ENCODE measurements at places on chromosomes 2 and 18.

DNA sequence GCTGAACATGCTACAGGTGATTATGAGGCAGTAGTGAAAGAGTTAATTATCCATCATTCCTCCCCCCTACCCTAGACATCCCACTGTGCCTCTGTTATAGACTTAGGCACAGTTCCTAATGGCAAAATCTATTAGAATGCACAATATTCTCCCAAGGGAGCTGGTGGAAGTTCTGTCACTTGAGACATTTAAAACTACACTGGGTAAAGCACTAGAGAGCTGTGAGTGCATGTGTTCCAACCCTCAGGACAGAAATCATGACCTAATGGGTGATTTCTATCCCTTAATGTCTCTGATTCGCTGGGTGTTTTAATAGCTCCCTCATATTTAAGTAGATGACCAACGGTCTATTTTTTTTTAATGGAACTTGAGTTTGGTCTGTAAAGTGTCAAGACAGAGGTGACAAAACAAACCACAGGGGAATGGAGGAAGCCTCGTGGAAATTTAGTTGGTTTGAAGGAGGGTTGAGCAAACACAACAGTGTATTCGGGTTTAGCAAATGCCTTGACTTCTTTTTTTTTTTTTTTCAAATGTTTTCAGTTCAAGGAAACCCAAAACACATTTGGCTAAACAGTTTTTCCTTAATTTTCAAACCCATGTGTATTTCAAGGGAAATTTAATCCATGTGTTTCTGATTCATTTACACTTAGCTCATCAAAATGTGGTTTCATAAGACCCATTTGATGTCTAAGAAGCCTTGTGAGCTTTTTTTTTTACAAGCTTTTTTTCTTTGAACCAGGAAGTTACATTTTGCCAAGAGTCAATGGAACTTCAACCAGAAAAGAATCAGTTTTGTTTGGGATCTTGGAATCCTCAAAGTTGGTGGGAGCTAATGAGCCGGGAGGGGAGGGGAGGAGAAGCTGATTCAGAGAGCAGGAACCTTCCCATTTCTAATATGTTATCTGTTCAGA, 665.1 kb upstream of the ZEB2 start:
- no peak for DNase-seq

- no peak for DNase-seq
Measured at GRCh38 chr2:222241128-222241870, 57.5 kb downstream of the PAX3 start.

DNA sequence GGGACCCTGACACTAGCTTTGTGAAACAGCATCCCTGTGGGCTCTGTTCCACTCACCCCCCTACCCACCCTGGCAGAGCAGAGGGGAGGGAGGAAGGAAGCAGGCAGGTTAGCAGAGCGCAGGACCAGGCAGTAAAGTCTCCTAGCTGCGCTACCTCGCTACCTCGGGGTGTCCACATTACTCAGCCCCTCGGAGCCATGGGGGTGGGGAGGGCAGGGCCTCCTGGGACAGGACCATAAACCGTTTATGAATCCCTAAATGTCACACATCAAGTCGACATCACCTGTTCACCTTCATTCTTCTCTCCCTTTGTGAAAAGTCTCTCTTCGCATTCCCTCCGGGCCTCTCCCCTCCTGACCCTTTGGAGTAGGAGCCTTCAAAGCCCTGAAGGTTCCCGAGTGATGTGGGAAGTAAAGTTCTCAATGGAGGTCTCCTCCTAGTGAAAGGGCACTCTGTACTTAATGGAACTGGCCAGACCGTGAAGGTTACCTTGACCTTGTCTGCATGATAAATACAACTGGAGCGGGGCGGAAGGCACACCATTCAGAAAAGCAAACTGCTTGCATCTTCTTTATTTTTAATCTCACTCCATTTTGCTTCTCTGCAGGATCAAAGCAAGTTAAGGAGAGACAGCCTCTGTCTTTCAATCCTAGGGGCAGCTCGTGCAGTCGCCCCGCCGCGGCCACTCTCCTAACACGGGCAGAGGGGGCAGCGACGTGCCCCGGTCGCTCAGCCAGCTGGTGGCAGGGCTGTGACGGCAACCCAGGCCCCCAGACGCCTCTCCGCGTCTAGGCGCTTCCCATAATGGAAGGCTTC, 23.7 kb upstream of the SMAD7 start:
- no peak for DNase-seq

DNA sequence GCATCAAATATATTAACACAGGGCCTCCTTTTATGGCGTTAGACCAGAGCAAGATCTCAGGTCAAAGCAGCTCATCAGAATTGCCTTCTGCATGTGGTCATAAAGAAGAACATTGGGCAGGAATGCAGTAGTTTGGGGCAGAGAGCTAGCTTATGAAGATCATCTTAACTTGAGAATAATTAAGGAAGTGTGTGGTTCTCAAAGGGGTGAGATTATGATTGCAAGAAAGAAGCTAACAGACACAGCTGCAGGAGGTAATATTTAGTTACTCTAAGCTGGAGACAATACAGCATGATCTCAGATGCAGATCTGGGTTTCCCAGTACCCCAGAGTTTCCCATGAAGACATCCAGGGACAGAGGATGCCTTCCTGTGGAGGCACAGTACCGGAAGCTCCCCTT, 91.6 kb downstream of the TTC27 start:
- no peak for DNase-seq

GRCh38 chr18:47501946-47502345, 250.5 kb upstream of the SKOR2 start:
- no peak for DNase-seq

DNA sequence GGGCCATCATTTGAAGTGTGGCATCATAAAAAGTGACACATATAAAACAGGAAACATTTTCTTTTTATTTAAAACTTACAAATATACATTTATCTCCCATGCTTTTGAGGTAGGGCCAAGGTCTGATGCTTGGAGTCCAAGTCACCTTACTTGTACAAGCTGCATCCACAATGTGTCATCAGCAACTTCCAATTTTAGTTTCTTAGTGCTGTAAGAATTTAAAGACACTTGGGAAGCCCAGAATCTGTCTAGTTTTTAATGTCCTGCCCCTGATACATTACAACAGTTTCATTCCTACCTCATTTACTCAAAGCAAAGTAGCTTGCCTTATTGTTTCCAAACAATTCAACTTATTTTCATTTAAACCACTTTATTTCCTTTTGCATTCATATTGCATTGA, 297.7 kb downstream of the MTX2 start:
- DNase-seq: no peak

GRCh38 chr2:218152172-218152571, 14.6 kb downstream of the CXCR1 start:
- no peak for DNase-seq

- DNase-seq: no peak
Measured at GRCh38 chr2:13002536-13003331, 286.0 kb downstream of the TRIB2 start.

GRCh38 chr2:71806432-71806831, 341.2 kb downstream of the CYP26B1 start:
- peak; percentile 22 for DNase-seq

- DNase-seq: no peak
Measured at GRCh38 chr2:158995677-158996049, 27.2 kb downstream of the TANC1 start.

DNA sequence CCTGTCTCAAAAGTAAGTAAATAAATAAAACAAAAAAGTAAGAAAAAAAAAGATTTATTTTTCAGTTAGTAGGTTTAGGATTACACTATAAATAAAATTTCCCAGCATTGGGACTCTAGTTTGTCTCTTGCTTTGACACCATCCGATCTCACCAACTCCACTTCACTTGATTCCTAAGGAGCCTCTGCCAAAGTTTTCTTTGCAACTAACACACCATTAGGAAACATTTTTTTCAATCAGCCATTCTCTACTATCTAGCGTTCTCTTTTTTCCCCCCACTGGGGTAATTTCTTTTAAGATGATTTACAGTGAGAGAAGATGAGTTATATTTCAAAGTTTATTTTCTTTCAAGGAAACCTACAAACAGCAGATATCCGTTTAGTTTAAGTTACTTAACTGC, 10.6 kb upstream of the NEMP2 start:
- DNase-seq: no peak

DNA sequence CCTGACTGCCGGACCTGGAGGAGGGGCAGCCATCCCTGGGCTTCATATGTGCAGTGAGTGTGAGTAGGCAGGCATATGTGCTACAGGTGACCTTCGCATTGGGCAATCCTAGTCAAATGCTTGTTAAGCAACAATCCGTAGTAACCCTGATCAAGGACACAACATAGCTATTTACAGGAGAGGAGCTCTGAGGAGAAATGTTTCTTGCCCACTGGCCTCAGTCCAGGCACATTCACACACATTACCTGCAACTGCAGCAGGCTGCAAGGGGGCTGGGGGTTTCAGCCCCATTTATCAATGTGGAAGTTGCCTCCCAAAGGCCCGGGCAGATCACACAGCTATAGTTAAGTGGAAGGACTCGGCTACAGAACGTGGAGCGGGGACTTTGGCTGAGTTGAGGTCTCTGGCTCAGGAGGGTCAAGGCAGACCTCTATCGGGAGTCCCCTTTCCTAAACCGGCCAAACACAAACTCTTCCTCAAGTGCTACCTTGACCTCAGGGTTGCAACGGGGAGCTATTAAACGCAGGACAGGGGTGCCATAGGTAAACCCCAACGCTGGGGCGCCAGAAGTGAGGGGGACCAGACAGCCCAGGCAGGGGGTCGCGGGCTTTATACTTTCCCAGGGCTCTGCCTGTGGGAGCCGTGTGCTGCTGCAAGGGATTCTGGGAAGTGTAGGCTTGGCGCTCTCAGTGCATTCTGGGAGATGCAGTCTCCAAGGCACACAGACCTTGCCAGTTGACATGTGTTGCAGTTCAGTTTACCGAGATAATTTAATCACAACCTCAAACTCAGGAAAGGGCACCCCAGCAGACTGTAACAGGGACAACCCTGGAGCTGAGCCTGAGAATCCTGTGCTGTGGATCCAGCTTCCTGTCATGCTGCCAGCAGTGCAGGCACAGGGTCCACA, 9.4 kb downstream of the KHK start:
- DNase-seq: no peak

DNA sequence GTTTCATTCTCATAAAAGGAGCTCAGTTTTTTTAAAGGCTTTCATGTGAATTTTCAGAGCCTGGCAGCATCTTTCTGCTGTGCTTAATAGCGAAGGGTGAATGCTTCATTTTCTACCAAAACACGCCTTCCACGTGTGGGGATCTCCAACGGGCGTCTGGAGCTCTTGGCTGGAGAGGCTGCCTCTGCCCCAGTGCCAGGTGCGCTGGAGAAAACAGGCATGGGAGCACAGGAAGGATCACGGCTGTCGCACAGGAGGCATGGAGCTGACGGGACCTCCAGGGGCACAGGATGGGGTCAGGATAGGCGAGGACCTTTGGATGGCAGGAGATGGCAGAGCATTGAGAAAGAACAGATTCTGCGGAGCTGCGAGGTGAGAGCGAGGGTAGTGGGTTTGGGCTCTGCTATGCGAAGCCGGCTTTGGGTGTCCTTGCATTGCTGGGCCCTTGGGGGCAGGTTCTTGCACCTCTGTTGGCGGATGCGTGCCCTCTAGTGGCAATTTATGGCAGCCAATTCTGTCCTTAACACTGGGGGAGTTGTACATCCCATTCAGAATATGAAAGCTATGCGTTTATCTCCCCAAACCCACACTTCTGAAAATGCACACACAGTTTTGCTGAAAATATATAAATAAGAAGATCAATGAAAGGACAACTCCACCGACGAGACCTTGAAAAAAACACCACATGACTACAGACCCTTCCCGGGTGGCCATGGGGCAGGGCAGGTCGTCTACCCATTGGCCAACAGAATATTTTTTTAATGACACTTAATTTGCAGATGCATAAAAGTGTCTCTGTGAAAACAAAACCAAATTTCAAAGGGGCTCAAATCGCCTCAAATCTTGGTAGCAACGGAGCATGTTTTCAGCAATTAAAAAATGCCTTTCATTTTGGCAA, 90.4 kb upstream of the SLC35G4 start:
- no peak for DNase-seq

GRCh38 chr18:22241921-22242361, 72.6 kb downstream of the GATA6 start:
- DNase-seq: no peak

DNA sequence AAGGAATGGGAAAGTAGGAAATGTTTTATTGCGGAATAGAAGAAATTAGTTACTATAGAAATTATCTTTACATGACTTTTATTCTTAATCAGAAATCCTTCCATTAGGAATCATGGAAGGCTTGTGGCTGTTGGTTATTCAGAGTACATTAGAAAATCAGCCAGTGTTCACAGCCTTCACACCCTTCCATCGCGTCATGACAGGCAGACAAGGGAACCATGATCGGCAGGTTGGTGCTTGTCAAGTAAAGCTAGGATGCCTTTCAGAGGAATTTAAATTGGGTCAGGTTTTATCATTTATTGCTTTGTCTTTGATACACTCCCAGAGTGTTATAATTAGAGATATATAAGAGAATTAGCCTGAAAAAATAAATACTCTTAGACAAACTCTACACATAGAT, 400.6 kb downstream of the THSD7B start:
- no peak for DNase-seq

All from CD4-positive, alpha-beta T cell (primary cell).